ENCODE measurements at places on chromosomes 2 and 18.

GRCh38 chr2:109635426-109636304 is 21.5 kb downstream of the SOWAHC start:
- no peak for DNase-seq

DNA sequence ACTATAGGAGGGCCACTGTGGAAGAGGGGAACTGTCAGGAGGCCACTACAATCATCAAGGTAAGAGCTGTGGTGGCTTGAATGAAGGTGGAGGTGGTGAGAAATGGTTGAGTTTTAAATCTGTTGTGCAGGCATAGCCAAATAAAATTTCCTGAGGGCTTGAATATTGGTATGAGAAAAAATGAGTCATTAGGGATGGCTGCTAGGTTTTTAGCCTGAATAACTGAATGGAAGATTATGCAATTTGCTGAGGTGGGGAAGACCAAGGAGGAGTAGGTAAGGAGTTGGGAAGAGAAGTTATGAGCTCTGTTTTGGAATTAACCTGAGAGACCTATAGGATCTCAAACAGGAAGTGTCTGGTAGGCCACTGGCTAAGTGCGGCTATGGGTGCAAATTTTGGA is 84.0 kb downstream of the KLHL14 start:
- DNase-seq: no peak

GRCh38 chr2:159054985-159055384 is 86.5 kb downstream of the TANC1 start:
- no peak for DNase-seq

- DNase-seq: no peak
These were observed 377.8 kb upstream of the DDX18 start for GRCh38 chr2:117436697-117437096.

DNA sequence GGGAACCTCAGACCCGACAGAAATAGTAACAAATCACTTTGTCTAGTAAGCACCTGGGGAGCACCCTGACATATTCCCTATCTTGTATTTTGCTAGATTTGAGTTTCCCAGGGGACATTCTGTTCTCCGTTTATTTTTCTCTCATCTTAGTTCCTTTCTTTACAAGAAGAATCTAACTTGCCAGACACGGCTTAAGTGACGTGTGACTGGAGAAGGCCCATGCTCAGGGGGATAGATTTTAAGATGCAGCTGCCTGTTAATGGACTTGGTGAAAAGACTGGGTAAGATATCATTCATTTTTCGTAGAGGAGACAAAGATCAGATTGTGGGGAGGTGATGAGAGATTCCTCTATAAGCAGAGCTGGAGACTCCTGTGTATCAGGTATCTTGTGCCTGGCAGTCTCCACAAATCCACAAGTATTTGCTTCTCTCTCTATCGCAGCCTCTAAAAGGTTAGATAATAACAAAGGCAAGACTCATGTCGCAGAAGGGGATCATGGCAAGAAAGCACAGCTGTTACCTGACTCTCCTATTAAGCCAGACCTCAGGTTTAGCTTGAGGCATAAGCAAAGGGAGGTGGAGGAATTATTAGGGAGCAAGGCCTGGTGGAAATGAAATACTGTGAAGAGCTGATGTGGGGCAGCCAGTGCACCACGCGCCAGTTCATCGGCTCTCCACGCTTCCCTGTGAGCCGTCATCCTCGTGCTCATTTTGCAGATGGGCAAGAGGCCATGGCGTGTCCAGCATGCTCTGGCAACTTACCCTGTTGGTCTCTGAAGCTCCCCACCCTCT is 347.2 kb upstream of the TNP1 start:
- no peak for DNase-seq

- no peak for DNase-seq
These were observed 78.5 kb downstream of the SPRED2 start for GRCh38 chr2:65353927-65354326.

- DNase-seq: no peak
These were observed 101.9 kb downstream of the CTIF start for GRCh38 chr18:48640566-48641270.

DNA sequence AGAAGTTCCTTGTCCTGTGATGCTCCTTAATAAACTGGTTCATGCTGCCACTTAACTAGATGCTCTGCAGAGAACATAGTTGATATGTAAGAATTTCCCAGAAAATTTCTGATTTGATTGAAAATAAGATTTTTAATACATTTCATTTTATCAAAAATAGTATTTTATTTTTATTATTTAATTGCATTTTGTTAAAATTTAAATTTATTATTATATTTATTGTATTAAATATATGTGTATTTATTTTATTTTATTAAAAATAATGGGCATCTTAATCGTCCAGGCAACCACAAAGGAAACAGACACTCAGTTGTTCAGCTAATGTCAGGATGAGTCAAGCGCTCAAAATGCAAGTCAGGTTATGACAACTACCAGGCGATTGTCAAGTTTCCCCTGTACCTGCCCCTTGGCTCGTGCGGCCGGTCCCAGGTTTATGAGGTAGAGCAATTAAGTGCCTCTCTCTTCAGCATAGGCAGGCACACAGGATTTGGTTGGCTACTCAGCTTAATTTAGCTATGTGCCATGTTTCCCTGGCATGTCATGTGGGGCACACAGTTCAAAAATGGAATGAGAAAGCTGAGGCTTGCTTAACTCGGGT is 361.2 kb downstream of the RND3 start:
- no peak for DNase-seq

DNA sequence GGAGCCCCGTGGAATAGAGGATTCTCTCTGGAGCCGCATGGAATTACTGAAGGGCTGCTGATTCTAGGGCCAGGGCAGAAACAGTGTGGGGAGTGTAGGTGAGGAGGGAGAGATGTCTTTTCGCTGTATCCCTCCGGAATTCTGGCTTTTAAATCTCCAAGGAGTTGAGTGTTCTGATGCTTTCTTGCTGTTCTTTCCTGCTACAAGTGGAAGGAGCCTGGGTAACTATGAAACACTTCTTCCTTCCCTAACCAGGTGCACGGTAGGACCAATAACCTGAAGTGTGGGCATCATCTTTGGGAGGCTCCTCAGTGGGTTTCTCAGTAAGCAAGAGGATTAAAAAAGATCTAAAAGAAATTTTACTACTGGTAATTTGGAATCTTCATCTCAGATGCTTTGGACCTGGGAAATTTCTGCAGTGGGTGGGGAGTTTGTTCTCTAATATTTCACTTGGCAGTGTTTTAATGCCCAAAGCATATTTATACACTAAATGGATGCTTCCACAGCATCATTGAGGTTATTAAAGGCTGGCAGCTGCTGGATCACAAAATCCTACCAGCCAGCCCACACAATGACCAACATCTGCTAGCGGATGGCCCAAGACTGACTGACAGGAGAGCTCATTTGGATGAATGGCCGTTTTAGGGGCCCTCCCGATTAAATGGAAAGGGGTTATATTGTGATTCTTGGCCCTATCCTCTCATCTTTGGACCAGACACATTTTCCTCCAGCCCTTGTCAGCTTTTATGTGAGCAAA is 2.1 kb downstream of the EML6 start:
- DNase-seq: no peak

DNA sequence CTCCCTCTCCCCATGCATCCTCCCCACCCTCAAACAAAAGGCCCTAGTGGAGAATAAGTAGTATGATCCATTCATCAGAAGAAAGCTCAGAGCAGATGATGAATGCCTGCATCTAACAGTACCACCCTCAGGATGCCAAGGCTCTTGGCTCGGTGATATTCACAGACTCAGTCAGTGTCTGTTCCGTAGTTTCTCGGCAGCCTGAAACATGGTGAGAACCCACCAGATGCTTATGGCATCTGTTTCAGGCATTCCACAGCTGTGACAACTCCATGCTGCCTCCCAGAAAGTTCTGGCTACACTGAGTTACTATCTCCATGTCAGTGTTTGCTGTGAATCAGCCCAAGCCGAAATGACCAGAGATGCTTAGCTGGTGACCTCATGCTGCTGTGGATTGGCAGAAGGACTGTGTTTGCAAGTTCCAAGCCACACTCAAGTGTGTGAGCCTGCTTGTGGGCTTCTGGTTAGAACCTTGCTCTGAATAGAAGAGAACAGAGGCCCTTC is 83.9 kb downstream of the WDSUB1 start:
- DNase-seq: no peak

DNA sequence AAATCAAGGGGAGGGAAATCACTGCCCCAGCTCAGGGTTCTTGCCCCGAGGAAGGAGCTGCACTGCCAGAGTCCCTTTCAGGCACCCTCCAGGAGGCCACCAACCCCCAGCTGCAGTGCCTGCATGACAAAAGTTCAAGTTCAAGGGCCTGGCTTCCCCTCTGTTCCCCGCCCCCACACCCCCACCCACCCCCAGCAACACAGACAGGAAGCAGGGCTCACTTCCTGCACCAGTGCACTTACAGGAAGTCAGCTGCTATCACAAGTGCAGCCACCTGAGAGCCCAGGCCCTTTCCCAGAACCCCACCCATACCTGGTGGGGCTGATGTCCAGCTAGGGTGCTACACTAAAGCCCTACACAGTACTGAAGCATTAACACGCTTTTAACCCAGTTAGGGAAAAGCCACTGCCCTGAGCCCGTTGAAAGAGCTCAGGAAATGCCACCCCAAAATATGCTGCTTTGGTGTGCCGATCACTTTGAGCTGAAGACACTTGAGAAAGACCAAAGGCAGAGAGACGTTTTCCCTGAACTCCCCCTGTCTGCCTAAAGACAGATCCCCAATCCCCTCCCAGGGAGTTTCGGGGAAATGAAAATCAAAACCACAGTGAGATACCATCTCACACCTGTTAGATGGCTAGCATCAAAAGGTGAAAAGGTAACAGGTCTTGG is 109.9 kb upstream of the CAB39 start:
- DNase-seq: no peak

GRCh38 chr18:35620765-35621164 is 39.2 kb downstream of the GALNT1 start:
- no peak for DNase-seq

- no peak for DNase-seq
These were observed 25.9 kb downstream of the ROCK1 start for GRCh38 chr18:21085579-21086166.

GRCh38 chr2:98508709-98509066 is 64.0 kb downstream of the INPP4A start:
- no peak for DNase-seq
